ENCODE measurements at places on chromosomes 12 and 14.
A peak's percentile ranks its signal among the peaks of the same experiment; 100 is the strongest.

DNA sequence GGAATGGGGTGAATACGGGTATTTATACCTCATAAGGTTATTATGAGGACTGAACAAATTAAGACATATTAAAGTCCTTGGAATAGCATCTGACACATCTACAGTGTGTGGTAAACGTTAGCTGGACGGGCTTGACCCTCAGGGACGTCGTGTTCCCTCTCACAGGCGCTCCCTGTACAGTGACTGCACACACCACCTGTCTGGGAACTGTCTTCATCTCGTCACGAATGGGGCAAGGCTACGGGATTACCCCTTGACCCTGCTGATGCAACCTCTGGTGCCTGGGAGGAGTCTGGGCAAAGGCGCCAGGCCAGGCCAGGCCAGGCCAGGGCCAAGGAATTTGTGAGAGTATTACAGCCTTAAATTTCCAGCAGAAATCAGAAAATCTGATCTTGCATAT, 191.1 kb downstream of the CALM1 start:
- DNase-seq, result no peak

GRCh38 chr14:27242874-27243273, 645.0 kb upstream of the NOVA1 start:
- no peak for DNase-seq

DNA sequence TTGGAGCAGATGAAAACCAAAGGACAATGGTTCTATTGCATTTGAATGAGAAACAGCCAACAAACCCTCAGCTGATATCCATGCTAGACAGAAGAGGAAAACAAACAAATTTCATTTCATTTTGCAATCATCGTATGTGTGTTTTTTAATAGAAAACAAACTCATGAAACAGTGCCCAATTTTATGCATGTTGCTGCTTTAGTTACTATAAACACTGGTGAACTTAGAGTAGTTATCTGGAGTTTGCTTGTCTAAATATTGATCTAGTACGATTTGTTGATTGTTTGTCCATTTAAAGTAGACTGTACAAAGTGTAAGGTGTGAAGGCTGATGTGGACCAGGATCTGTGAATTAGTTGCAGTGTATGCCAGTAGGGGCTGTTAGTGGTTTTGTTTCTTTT, 166.6 kb downstream of the KITLG start:
- DNase-seq, result no peak

- DNase-seq, result no peak
Measured at GRCh38 chr12:42299392-42300308, 26.2 kb downstream of the ZCRB1 start.

DNA sequence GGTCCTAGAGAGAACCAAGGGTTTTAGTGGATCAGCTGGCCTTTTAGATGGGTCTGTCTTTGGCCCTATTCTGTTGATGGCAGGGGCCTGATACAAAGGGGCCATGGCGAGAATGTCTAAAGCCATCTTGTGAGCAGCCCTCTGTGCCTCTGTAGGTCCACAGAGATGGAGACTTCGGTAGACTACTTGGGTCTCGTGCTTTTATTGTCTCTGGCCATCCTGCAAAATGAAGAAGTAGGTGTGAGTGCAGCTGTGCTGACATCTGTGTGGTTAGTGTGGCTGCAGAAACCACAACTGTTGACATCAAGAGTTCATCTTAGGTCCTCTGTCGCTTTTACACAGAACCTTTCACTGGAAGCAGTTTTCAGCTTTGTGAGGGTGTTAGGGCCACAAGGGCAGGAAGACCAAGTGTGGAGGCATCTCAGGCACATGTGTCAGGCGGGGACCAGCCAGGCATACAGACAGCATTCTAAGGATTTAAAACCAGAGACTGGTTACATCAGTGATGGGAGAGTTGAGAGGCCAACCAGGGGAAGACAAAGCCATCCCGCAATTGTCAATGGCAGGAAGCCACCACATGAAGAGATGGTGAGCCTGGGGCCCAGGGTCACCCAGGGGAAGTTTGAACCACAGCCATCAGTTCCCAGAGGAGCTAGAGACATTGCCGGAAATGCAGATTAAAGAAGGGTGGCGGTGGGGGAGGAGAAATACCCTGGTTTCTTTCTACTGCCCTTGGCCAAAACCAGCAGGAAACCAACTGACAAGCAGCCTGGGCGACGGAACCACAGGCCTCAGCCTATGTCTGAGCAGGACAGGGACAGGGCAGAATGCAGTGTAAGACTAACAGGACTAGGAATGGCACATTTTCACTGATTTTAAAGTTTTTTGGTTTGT, 13.0 kb upstream of the TPCN1 start:
- peak; percentile 43 for DNase-seq

DNA sequence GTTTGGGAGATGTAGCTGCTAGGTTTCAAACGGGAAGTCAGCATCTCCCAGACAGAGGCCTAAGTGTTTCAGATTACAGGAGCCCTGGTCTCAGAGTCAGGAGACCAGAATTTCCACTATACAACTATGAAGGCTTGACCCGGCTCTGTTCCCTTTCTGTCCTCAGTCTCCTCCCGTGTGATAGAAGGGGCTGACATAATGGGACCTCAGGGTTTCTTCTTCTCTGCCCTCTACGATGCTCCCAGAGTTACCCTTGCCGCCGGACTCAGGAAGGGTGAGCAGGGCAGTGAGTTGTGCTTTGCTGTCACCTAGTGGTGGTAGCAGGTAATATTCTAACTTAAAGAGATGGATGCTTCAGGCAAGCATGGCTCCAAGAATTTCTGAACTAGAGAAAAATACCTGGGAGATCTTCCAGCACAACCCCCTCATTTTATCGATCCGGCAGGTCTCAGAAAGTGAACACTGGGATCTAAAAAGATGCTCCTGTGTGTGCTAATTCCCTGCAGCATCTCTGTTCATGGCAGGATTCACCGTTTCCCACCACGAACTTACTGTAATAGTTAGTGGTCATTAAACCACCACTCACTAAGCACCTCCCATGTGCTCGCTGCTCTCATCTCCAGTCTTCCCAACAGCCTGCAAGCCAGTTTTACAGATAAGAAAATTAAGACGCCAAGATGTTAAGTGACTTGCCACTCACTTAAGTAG, 84.4 kb downstream of the VWF start:
- no peak for DNase-seq

- no peak for DNase-seq
Measured at GRCh38 chr12:112218150-112218549, 92.8 kb downstream of the TRAFD1 start.

DNA sequence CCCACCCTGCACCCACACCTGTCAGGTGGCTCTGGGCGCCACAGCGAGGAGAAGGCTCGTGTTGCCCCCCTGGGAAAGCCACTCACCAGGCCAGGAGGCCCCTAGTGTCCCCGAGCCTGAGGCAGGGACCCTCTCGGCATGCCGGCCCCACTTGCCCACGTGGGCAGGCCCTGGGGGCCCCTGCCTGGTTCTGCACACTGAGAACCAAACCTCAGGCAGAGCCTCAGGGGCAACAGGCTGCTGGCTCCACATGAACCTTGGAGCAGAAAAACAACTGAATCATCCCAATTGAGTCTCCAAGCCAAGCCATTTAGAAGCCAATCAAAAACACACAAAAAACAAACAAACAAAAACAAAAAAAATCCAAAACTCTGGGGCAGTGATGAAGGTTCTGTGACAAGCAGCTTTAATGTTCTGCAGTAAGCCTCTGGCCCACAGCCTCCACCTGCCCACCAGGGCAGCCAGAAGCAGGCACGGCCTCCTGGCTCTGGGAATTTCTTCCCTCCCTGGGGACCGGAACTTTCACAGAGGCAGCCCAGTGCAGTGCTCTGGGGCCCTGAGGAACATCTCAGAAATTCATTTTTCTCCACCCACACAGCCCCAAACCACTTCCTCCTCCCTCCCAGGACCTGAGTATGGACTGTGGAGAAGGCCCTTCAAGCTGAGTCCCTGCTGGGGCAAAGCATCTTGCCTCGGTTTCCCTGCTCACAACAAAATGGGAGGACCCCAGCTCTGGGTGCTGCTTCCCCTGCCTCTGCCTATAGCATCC, 90.2 kb downstream of the CHGA start:
- no peak for DNase-seq

- no peak for DNase-seq
Measured at GRCh38 chr14:94022532-94023411, 3.4 kb upstream of the OTUB2 start.

DNA sequence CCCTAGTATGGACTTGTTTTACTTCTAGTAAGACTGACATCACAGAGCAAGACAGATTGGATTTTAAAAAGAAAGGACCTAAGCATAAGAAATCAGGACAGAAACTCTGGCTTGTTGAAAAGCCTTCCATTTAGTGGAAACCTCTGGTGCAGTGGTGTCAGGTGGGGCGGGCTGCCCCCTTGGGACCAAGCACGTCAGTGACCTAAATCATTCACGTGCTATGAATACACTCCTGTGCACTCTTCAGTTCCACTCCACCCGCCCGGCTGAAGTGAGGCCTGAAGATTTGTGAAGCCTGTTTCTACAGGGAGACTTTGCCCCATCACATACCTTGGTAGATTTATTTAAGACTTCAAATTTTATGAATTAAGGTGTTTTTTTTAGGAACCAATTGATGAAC, 58.2 kb upstream of the STRN3 start:
- DNase-seq, result no peak

DNA sequence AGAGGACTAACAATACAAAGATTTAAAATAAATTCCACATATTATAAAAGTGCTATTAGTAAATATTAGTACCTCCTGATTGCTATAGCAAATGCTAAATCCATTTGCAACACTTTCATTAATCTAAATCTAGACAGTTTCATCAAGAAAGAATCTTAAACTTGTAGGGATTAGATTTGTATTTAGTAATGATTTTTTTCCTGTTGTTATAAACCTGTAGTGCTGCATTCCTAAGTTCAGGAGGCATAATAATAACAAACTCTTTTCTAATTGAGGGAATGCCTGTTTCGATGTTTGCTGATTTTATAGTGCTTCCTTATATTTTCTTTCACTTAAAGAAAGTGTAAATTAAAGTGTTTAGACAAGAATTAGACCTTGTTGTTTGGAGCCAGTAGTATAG, 166.1 kb downstream of the FOXA1 start:
- DNase-seq, result no peak

GRCh38 chr14:71824816-71825215, 107.4 kb upstream of the RGS6 start:
- DNase-seq, result no peak

All from mucosa of descending colon (tissue), 3 donors.